ENCODE measurements at places on chromosomes 5 and 9. TPM values are rescaled to one million over a fixed set of nuclear protein-coding genes. Genes with fewer than 3 reads are reported as not detected.

LCP2 gene
- total RNA-seq = 0.21 TPM

IFNA2 gene
- total RNA-seq = not detected

PRRX2 gene
- 10.8 TPM for total RNA-seq

DOCK8 gene
- total RNA-seq = 0.41 TPM

COL27A1 gene
- 10.5 TPM for total RNA-seq

MYOT gene
- total RNA-seq = not detected

LRRC19 gene
- not detected for total RNA-seq

FOXE1 gene
- total RNA-seq = 0.14 TPM

IL5 gene
- total RNA-seq = not detected

DNA sequence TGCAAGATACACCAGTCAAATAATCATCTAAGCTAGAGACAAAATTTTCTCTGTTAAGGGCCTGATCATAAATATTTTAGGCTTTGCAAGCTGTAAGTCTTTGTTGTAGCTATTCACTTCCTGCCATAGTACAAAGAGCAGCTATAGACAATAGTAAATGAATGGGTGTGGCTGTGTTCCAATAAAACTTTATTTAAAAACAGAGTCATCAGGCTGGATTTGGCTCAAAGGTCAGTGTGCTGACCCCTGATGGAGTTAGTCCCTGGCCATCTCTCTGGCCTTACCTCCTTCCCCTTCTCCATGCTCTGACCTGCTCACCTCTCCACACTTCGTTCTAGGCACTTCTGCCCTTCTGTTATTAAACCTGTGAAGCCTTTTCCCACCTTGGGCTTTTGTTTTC, 86.0 kb downstream of the DRD1 start:
- DNase-seq = no peak

GRCh38 chr5:131214609-131215227, 44.0 kb downstream of the LYRM7 start:
- no peak for DNase-seq

GRCh38 chr5:14356305-14356704, 213.2 kb downstream of the TRIO start:
- no peak for DNase-seq

- peak; percentile 24 for DNase-seq
Observed at GRCh38 chr9:92655366-92655765, 14.6 kb downstream of the IPPK start.

DNA sequence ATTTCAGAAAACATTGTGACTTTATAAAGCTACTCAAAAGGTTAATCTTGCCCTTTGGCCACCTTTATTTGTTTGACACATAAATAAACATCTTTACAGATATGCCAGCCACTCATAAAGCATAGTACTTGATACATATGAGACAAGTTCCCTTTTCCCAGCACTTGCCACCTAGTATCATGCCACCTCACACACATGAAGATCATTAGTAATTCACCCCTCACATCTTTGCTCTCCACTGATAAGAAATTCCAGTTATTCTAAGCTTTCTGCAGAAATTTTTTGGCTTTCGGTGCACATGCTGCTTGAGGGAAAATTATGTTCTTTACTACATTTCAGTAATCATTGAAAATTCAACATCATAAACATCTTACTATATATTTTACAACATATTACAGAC, 59.1 kb downstream of the DEPDC1B start:
- DNase-seq = no peak

- peak; percentile 96 for DNase-seq
Observed at GRCh38 chr9:124011460-124012301, at the start of gene LHX2. TSS of gene LHX2 (plus strand) at chr9:124011768. CDS start at chr9:124012349, 581 bp downstream.

DNA sequence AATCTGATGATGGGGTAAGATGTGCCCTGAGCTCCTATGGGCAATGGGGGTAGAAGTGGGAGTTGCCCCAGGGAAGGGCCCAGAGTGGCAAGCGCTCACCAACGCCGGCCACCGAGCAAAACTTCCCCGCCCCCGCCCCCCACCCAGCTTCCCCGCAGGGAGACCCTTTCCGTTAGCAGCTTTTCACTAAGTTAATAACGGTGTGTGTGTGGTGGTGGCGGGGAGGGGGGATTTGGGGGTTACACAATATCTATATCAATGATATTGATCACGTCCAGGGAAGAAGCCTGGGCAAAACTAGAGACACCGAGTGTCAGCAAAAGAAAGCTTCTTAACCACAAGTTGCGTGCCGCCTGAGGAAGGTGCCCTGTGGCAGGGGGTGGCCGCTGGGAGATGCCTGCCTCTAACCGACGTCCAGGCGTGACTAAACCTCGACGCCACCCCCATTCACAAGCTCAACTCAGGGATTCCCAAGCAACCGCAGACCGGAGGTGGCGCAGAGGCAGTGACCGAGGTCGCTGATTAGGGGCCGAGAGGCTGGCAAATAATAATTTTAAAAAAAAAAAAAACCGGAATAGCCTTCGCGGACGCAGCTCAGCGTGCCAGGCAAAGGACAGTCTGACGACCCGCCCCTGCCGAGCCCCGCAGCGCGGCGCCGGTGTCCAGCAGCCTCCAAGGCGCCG, 222.6 kb downstream of the MEF2C start:
- DNase-seq = peak; percentile 75

DNA sequence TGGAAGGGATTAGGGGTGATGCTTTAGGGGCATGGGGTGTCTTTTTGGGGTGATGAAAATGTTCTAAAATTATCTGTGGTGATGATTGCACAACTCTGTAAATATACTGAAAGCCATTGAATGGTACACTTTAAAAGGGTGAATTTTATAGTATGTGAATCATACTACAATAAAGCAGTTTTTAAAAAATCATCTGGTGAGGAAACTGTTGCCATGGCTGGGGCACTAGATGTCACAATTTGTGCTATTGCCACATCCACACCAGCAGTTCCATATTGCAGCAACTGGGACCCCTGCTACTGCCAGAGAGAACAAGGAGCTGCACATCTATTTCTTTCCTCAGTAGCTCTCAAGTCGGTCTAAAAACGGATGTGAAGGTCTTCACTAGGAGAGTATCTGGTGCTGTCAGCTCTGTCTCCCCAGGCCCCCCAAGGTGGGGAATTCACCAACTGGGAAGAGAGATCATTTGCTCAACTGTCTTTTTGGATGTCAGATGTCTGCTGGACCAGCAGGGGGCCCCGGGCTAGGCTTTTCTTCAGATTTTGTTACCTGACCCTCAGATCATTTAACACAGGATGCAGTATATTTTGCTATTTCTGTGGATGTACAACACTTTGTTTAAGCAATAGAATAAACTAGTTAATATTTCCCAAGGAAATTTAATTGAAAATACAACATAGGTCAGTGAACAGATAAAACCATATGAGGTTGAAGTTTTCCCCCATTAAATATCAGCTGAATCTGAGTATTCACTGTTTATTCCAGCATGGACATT, 13.2 kb downstream of the CMYA5 start:
- DNase-seq = peak; percentile 51

GRCh38 chr5:127556609-127557334, 39.3 kb downstream of the PRRC1 start:
- DNase-seq = no peak

GRCh38 chr9:95130484-95130883, 187.0 kb downstream of the FANCC start:
- DNase-seq = peak; percentile 60

GRCh38 chr9:38057416-38058195, 11.4 kb downstream of the SHB start:
- DNase-seq = no peak

- no peak for DNase-seq
Observed at GRCh38 chr5:43037636-43038495, 2.3 kb downstream of the ANXA2R start.

GRCh38 chr5:170310256-170310926, 12.8 kb upstream of the LCP2 start:
- DNase-seq = no peak

DNA sequence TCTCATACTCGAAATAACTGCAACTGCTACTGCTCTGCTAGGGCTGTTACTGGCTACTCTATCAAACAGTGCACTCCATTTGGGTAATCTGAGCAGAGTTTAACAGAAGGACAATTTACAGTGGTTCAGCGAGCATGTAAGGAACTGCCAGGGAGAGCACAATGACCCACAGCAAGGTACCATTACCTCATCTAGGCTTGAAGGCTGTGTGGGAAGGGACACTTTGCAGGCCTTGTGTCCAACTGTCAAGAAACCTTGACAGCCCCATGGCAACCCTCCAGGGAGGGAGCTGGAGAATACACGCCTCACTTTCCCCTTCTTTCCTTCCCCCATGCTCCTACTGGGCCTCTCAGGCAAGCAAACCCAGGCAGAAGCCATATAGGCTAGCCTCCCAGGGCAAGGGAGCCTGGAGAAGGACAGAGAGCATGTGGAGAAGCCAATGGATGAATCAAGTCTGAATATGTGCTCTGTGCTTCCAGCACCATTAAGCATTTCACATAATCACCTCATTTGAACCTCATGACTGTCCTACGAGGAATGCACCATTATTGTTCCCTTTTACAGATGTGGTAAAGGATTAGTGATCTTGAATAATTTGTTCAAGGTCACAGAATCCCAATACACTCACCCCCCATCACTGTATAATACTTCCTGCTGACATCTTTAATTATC, 49.9 kb upstream of the JAK2 start:
- DNase-seq = no peak

DNA sequence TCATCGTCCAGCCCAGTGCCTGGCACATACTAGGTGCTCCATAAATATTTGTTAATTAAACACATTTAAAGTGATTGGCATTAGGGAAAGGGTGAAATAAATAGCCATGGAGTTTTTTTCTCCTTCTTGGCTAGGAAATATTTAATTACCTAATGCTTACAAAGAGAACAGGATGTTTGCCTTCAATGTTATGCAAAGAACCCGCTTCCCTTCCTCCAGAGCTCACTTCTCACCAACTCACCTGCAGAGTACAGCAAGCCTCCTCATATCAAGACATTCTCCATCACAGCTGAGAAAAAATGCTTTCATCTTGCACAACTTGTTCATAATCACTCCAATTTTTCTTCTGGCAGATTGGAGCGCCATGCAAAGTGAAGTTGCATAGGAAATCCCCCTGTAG, 161.7 kb upstream of the STK32A start:
- no peak for DNase-seq

DNA sequence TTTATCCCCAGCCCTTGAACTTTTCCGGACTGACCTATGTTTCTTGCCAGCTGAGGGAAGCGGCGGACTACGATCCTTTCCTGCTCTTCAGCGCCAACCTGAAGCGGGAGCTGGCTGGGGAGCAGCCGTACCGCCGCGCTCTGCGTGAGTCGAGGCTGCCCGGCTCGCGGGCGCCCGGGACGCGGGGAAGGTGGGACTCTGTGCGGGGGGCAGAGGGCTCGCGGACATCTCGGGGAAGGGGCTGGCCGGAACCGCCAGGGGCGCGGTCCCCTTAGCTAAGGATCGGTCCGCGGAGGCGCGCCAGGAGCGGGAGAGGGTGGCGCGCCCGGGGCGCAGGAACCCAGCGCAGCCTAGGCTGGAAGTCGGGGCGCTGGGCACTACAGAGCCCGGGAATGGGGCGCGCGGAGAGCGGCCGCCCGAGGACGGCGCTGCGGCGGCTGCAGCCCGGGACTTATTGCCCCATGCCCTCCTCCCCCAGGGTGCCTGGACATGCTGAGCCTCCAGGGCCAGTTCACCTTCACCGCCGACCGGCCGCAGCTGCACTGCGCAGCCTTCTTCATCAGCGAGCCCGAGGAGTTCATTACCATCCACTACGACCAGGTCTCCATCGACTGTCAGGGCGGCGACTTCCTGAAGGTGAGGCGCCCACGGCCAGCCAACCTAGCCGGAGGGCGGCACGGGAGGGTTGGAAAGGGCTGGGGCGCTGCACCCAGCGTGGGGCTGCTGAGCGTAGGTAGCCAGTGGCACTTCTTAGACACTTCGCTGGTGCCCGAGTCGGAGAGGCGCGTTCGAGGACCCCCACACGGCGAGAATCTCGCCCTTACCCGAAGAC, 922 bp downstream of the CRHBP start:
- DNase-seq = peak; percentile 78

DNA sequence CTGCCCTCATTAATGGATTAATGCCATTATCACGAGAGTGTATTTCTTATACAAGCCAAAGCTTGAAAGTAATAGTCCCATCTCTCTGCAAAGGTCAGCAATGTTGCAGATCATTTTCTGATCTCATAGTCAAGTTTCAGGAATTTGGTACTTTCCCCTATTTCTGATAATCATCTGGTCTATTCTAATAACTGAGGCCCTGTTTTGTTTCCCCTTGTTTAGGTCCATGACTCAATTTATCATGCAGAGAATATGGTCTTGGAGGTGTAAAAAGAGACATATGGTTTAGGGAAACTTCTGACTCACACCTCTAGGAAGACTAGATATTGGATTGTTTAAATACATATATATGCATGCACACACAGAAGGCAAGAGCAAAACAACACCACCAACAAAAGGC, 339.3 kb upstream of the NUDT12 start:
- DNase-seq = no peak

DNA sequence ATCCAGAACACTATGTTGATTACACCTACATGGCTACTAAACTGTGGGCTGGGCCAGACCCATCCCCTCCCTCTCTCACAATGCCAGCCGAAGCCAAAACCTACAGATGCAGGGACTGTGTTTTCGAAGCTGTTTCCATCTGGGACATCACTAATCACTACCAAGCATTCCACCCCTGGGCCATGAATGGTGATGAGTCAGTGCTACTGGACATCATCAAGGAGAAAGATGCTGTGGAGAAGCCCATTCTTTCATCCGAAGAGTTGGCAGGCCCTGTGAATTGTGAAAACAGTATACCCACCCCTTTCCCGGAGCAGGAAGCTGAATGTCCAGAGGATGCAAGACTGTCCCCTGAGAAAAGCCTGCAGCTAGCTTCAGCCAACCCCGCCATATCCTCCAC, 65.0 kb downstream of the ZNF462 start:
- DNase-seq = no peak

DNA sequence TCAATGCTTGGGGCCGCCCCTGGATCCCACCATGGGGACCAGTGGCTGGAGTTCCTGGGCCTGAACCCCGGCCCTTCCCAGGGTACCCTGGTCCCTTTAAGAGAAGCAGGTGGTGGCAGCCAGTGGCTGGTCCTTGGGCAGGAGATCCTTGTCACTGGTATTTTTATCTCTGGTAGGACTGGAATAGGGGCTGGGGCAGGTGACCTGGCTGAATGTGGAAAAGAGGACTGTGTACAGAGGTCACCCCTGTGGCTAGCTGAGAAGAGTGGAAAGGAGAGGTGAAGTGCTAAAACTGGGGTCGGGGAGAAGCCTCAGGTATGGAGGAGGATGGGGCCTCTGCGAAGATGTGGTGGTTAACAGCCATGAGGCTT, 7.0 kb downstream of the CRAT start:
- peak; percentile 41 for DNase-seq

Data from H7 (cell line).